Left kidney (tissue), 8 donors: ENCODE measurements at places on chromosomes 6 and 20.

DNA sequence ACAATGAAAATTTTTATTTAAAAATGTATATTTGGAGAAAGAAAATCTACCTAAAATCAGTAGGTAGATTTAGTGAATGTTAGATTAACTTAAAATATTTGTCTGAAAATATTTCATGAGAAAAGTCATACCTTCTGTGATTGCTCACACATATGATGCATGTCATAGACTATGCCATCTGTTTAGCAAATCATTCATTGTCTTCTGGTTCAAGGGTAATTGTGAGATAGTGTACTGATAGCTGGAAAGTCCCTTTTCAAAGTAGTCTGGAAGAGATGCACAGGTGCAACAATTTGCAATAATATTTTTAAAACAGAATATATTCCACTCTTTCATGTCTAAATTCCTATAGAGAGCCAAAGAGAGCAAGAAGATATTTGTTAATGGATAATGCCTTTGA, 21.0 kb upstream of the RNF217 start:
- no peak for DNase-seq

- no peak for DNase-seq
Measured at GRCh38 chr20:8952721-8953120, 116.2 kb upstream of the PLCB4 start.

DNA sequence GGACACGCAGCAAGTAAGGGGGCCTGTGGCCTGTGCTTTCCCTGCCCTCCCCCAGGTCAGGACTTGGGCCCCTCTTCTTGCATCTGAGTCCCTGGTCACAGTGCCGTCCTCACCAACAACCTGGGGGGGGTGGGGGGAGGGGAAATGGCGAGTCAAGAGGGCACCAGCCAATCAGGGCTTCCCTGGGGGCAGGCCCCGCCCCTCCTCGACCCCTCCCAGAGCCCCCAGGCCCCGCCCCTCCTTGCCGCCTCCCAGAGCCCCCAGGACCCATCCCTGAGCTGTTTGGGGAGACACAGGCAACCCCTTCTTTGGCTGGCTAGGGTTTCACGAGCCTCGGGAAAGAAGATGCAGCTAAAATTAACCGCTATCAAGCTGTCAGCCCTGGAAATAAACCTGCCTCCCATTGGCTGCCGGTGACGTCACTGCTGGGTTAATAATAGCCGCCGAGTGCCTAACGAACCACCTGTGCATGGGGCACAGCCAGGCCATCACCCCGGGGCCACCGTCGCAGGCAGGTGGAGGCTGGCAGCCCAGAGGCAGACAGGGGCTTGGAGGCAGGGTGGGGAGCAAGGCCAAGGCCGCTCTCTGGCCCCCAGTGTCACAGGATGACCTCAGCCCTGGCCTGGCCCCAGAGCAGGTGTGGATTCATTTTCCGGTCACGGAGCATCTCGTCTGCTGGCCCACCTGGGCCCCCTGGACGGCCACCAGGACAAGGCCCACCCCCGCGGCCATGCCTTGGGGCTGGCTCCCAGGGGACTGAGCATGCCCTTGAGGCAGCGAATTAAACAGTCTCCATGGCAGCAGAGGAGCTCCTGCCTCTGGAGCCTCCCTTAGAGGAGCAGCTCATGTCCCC, 3.2 kb upstream of the EEF1A2 start:
- no peak for DNase-seq

GRCh38 chr6:13299403-13299821, 28.9 kb downstream of the TBC1D7 start:
- DNase-seq: no peak

DNA sequence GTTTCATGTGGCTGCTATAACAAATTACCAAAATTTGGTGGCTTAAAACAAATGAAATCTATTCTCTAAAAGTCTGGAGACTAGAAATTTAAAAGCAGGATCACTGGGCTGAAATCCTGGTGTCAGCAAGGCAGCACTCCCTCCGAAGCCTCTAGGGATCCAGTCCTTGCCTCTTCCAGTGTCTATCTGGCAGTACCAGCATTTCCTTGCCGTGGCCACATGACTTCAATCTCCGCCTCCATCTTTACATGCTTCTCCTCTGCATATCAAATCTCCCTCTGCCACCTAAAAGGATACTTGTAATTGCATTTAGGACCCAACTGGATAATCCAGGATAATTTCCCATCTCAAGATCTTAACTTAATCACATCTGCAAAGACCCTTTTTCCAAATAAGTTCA, 30.2 kb downstream of the ARHGAP18 start:
- no peak for DNase-seq

- DNase-seq: no peak
Measured at GRCh38 chr6:14012313-14013030, 87.7 kb downstream of the RNF182 start.

GRCh38 chr6:3410385-3411360, 46.2 kb downstream of the SLC22A23 start:
- peak; percentile 64 for DNase-seq

- DNase-seq: peak; percentile 11
Measured at GRCh38 chr20:48945840-48946514, 24.5 kb downstream of the ARFGEF2 start.

DNA sequence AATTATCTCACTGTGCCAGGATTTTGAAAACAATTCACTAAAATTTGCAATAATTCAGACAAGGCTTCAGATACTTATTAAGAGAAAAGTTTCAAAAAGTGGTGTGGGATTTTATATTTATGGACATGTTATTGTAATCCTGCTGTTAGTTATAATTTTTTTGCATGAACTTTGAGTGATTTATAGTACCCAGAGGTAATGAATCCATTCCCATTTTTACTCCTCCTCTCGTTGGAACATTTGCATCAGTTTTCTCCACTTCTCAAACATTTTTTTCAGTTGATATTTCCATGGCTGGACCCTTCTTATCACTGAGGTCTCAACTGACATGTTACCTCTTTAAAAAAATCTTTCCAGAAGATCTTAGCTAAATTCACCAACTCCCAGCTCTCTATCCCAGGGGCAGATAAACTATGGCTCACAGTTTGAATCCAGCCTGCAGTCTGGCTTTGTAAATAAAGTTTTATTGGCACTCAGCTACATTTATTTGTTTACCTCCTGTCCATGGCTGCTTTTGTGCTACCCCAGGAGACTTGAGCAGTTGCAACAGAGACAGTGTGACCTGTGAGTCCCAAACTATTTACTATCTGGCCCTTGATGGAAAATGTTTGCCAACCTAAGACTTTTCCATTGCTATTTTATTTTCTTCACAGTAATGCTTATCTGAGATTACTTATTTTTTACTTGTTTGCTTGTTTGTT, 83.4 kb downstream of the TSHZ2 start:
- no peak for DNase-seq

- no peak for DNase-seq
Measured at GRCh38 chr20:53291548-53291947, 302.1 kb downstream of the ZNF217 start.

GRCh38 chr20:10927936-10928840, 254.4 kb upstream of the JAG1 start:
- DNase-seq: no peak

DNA sequence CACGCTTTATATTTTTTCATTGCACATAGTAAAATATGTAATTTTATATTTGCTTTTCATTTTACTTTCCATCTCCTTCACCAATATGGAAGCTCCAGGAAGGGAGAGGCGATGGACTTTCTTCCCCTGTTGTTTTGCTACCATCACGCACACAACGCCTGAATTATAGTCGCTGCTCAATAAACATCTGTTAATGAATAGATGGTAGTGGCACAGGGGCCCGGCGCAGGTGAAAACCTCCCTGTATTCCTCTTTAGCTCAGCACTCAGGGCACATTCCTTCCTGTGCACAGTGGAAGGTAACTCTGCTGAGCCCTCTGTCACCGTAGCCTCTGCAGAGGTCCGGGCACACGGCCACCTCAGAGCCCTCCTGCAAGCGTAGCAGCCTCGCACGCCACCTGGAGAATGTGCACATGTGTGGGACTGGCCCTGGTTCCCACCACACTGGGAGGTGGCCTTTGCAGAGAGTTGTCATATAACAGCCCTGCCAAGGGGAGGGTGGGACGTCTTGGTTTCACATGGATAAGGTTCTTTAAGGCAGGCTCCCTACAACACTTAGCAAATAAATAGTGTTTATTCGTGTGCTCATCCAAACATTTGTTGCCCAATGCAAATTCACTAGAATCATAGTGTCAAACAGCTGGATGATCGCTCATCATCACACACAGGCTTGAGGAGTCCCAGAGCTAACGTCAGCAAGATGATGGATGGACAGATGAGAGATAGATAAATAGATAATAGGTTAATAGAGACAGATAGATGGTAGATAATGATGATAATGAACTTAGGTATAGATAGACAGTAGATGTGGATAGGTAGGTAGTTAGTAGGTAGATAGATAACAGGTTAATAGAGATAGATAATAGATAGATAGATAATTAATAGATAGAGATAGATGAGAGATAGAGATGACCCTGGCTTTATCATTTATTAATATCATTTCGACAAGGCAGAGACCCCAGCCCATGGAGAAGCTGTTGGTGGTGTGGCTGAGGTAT, 32.3 kb upstream of the AFDN start:
- no peak for DNase-seq

- no peak for DNase-seq
Measured at GRCh38 chr6:166333172-166333995, 9.0 kb downstream of the SFT2D1 start.
